Germinal center (tissue), 1 donor: ENCODE measurements at places on chromosomes 7 and 10.
A peak's percentile ranks its signal among the peaks of the same experiment; 100 is the strongest.

- no peak for DNase-seq
Observed at GRCh38 chr7:98186452-98187137, 24.6 kb upstream of the BHLHA15 start.

DNA sequence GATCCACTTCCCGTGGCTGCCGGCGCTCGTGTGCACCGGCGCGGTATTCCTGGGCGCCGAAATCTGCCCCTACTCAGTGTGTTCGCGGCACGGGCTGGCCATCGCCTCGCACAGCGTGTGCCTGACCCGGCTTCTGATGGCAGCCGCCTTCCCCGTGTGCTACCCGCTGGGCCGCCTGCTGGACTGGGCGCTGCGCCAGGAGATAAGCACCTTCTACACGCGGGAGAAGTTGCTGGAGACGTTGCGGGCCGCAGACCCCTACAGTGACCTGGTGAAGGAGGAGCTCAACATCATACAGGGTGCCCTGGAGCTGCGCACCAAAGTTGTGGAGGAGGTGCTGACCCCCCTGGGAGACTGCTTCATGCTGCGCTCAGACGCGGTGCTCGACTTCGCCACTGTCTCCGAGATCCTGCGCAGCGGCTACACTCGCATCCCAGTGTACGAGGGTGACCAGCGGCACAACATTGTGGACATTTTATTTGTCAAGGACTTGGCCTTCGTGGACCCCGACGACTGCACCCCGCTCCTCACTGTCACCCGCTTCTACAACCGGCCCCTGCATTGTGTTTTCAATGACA lies 1.3 kb downstream of the CNNM1 start:
- no peak for DNase-seq

DNA sequence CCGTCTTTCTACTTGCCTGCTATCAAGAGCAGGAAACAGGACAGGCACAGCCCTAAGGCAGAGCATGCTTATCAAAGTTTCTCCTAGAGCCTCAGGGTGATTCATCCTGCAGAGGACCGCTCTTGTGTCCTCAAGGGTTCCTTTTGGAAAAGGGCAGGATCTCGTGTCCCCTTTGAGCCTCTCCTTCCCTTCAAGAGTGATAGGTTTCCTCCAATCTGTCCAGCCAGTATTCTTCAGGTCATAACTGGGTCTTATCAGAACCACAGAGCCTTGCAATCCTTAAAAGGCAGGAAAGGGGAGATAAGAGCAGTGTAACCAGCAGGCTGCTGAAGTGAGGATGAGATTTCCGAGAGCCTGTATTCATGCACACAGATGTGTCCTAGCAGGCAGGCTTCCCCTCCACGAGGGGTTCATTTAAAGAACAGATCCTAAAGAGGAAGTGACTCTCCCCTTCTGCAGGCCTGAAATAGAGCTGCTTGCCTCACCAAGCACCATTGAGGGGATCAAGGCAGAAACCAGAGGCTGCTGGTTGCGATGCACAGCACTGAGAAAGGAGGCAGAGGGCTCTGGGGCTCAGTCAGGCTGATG lies 90.5 kb upstream of the SVIL start:
- no peak for DNase-seq

GRCh38 chr7:105325216-105325904 lies 63.4 kb downstream of the SRPK2 start:
- no peak for DNase-seq

GRCh38 chr7:149872419-149873073 lies 1.2 kb upstream of the ATP6V0E2 start:
- DNase-seq: peak; percentile 39

DNA sequence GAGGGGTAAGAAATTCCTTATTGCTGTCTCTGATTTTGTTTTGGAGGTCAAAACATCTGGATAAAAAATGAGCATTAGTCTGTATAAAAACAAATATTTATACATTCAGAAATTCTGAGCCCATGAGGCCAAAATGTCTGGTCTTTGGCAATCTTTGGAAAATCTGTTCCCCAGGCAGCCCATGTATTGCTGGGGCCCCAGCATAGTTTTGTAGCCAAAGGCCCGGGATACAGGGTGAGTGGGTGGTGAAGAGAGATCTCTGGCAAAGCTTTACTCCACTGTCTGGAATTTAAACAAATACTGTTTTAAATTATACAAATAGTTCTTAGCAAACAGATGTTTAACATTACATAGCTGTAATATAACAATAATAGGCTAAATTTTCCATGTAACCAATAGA lies 134.7 kb upstream of the GALNT17 start:
- DNase-seq: no peak

DNA sequence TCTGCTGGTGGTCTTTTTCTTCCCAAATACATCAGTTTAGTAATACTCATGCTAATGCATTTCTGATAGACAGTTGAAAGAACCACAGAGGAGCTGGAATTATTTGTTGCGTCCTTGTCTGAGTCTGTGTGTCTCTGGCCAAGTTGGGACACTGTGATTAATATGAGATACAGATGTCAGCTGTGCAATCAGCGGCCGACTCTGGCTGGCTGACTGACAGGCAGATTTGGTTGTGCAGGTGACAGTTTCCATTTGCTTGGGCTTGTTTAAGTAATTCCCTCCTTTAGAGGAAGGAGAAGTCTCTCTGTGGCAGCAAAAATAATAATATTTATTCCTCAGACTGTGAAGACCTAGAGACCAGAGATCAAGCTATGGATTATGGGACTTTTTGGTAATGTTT lies 176.2 kb upstream of the CHRM2 start:
- no peak for DNase-seq

GRCh38 chr7:11758627-11759111 lies 73.3 kb downstream of the THSD7A start:
- DNase-seq: no peak

GRCh38 chr7:151923097-151923876 lies 33.0 kb upstream of the GALNTL5 start:
- DNase-seq: no peak

DNA sequence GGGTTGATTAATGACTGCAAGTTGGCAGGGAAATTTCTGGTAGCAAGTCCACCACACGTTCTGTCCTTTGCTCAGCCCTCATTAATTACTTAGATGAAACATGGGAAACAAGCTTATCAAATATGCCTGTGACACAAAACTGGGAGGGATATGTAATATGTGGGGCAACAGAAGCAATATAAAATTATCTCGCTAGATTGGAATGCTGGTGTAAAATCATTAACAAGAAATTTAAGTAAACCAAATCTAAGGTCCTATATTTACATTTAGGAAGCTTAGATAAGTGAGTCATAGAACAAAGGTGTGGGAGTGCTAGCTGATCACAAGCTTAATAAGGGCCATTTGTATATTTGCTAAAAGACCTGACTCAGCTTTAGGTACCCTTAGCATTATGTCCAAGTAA lies 23.5 kb downstream of the TRPV5 start:
- DNase-seq: no peak

- no peak for DNase-seq
Observed at GRCh38 chr10:79046741-79047583, 21.8 kb upstream of the ZMIZ1 start.
